Retina (tissue), 1 donor: ENCODE measurements at places on chromosomes 11 and 22.

- DNase-seq: no peak
These were observed 20.2 kb upstream of the PRDM10 start for GRCh38 chr11:130022799-130023198.

- no peak for DNase-seq
These were observed 746.2 kb downstream of the NELL1 start for GRCh38 chr11:21415606-21416005.

- DNase-seq: no peak
These were observed 24.4 kb downstream of the TOM1 start for GRCh38 chr22:35324067-35324466.

DNA sequence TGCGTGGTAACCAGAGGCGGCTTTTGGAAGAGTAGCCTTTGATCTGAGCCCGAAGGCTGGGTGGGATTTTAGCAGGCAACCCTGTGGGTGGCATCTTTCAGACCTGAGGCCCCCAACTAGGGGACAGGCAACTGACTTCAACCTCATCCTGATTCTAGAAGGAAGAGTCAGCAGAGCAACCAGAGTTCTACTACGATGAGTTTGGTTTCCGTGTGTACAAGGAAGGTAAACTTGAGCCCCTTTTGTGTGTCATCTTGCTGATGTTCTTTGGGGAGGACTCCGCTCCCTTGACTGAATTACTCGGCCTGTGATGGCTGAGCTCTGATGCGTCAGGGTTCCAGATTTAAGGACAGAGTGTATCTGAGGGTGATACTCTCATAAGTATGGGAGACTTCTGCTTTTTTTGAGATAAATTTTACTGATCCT lies 31.6 kb downstream of the SGSM3 start:
- DNase-seq: no peak

DNA sequence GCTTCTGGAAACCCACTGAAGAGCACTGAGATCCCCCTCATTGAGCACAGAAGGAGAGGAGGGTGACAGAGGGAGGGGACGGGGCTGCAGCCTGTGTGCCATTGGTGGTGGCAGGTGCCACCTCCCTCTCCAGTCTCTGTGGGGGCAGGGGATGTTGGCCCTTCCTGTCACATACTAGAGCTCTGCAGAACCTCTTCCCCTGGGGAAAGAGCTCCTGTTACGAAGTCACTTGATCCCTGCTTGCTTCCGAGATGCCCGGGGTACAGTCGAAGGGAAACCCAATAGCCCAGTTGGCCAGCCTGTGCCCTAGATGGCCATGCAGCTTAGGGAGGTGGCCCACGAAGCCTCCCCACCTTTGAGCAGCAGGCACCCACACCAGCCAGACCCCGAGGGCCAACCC lies 29.4 kb downstream of the DAGLA start:
- DNase-seq: no peak

DNA sequence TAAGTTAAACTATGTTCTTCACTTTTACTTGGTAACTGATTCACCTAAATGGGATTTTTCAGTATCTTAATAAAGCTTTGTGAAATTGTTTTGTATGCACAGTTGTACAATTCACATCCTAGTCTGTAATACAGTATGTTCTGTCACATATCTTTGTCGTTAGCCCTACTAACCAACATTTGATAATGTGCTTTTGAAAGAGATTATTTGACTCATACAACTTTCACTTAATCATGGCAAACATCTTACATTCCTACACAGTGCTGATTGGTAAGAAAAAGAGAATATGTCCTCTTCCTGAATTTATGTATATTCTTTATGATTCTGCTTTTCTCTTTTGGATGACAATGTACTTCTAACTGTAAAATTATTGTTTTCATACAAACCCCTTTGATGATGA lies 234.5 kb downstream of the METTL15 start:
- DNase-seq: no peak

DNA sequence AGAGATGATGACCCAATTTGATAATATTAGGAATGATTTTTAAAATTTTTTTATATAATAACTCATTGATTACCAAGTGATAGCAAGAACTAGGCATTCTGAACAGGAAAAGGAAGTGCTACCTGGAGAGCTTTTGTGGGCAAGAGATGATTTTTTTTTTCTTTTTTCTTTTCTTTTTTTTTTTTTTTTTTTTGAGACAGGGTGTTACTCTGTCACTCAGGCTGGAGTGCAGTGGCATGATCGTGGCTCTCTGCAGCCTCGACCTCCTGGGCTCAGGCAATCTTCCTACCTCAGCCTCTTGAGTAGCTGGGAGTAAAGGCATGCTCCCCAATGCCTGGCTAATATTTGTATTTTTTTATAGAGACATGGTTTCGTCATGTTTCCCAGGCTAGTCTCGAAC lies 40.4 kb downstream of the TNRC6B start:
- DNase-seq: no peak
